ENCODE measurements at places on chromosomes 6 and 20.

DNA sequence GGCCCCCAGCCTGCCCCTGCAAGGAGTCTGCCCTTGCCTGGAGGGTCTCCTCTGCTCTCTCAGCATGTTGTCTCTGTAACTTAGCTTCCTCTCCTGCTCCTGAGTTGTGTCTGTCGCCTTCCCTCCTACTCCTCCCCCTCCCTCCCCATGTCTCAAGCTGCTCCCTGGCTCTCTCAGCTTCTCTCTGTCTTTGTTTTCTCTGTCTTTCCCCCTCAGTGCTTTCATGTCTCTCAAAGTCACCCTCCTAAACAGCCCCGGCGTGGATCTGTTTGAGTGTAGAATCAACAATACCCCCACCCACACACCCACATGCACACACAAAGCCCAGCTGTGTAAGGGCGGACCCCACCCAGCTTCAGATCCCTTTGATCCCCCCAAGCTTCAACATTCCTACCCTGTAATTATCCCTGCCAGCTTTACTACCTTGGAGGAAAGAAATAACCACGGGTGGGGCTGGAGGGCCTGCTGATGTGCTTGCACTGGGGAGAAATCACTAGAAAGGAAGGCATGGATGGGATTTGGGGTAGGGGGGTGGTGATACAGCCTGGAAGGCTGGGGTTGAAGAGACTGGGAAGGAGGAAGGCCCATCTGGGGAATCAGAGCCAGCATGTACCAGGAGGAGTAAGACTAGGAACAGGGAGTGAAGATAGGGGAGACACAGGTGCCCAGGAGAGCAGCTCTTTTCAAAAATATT is 1.0 kb upstream of the LY6G6D start:
- DNase-seq: no peak

- DNase-seq: no peak
Observed at GRCh38 chr6:3213334-3213695, 14.1 kb downstream of the TUBB2B start.

DNA sequence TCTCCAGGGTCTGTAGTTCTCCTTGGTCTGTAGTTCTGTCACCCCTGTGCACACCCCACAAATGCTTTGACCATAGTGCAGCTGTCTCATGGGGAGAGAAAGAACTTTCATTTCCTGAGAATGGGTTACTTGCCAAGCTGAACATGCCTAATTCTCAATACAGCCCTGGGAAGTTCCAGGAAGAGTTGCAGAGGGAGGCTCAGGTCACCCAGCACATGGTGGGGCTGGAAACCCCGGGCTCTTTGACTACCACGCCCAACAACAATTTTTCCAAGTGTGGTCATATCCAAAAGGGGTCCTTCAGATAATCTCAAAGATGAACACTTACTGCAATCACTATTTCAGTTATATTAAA is 2.2 kb upstream of the PTPRA start:
- no peak for DNase-seq

DNA sequence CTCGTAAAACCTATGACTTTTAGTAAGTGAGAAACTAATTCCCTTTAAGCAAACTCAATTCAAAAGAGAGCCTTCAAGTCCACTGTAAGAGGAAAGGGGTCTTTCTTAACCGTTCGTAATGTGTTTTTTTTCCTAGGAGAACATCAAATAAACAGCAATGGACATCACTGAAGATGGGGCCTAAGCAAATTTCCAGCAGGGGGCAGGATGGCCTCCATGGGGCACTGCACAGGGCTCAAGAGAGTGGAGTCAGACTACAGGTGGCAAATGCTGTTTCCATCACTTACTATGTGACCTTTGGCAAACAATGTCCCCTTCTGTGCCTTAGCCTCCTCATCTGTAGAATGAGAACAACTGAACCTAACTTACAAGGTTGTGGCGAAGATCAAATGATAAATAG is 88.7 kb downstream of the ARHGAP18 start:
- DNase-seq: no peak

DNA sequence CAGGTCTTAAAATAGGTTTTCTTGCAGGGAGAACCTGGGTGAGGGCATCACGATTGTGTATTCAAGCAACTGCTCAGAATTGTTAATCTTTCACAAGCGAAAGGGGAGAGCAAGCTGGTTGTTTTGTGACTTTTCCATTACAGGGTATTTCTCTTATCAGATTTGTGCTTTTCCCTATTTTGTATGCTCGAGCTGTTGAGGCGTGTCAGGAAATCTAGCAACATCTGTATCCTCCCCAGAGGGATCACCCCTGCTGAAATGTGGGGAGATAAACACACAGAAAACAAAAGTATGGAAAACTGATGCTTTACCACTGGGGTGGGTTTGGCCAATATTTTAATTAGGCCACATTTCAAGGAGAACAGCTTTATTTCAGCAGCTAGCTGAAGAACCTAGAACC is 187.0 kb downstream of the DTNBP1 start:
- no peak for DNase-seq

DNA sequence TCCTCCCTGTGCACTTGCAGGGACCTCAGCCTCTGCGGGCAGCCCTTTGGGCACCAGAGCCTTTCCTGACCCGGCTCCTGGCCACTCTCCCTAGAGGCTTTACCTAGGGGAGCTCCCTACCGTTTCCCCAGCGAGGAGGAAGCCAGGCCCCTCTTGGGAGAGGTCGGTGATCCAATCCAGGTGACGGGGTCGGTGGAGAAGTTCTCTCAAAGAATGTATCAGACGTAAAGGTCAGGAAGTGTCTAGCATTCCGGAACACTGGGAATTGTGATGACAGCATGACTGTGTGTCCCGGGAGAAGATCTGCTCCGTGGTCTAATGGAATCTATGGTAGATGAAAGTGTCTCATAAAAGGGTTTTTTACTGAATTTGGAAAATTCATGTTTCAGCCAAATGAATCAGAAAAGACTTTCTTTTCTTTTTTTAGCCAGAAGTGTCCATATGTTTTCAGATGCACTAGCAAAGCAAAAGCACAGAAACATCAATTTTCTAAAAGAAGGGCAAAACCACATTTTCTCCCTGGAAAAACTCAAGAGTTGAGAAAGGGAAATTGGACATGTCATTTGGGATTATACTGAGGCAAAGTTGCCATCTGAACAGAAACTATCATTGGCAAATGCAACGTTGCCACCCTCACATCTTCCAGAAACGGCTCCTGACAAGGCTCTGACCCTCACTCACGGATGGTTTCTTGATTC is 289.4 kb downstream of the THBS2 start:
- no peak for DNase-seq

GRCh38 chr6:155455766-155456165 is at the start of gene NOX3:
TSS of gene NOX3 (minus strand) at chr6:155455839. CDS start at chr6:155455800, 39 bp downstream.
- DNase-seq: peak; percentile 31

DNA sequence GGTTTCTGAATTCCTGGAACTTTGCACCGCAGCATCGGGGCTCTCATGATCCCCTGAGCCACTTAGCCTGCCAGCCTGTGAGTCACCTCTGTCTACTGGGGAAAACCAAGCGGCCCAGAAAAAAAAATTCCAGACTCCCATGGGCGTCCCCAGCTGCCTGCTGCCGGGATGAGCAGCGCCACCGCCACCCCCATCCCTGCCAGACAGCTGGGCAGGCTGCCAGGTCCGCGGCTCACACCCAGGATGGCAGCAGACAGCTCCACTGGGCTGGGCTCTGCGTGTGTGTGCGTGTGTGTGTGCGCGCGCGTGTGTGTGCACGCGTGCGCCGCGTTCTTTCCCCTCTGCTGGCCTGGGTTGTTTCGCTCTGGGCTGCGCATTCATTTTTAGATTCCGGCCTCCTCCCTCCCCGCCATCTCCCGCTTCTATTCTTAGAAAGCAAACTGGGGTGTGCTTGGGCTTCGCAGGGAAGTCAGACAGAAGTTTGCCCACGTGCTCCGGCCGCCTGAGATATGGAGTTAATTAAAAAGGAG is 38.9 kb upstream of the PMEPA1 start:
- DNase-seq: peak; percentile 88

DNA sequence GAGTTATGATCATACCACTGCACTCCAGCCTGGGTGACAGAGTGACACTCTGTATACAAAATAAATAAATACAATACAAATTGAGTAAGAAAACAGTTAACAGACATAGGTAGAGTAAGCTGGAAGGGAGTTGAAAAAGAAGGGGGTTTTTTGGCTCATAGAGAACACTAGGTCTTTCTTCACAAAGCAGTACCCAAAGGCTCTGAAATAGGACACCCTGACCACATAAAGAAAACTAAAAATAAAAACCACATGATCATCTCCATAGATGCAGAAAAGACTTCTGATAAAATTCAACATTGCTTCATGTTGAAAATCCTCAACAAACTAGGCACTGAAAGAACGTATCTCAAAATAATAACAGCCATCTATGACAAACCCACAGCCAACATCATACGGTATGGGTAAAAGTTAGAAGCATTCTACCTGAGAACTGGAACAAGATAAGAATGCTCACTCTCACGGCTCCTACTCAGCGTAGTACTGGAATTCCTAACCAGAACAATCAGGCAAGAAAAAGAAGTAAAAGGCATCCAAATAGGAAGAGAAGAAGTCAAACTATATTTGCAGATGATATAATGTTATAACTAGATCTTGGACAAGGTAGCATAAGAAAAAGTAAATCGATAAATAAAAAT is 48.6 kb downstream of the TOMM6 start:
- DNase-seq: no peak

DNA sequence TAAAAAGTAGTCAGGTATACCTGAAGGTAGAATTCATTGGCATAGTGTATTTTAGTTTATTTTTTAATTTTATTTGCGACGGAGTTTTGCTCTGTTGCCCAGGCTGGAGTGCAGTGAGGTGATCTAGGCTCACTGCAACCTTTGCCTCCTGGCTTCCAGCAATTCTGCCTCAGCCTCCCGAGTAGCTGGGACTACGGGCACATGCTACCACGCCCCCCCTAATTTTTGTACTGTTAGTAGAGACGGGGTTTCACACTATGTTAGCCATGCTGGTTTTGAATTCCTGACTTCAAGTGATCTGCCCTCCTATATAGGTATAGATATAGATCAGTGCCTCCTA is 102.8 kb upstream of the PRSS16 start:
- no peak for DNase-seq

DNA sequence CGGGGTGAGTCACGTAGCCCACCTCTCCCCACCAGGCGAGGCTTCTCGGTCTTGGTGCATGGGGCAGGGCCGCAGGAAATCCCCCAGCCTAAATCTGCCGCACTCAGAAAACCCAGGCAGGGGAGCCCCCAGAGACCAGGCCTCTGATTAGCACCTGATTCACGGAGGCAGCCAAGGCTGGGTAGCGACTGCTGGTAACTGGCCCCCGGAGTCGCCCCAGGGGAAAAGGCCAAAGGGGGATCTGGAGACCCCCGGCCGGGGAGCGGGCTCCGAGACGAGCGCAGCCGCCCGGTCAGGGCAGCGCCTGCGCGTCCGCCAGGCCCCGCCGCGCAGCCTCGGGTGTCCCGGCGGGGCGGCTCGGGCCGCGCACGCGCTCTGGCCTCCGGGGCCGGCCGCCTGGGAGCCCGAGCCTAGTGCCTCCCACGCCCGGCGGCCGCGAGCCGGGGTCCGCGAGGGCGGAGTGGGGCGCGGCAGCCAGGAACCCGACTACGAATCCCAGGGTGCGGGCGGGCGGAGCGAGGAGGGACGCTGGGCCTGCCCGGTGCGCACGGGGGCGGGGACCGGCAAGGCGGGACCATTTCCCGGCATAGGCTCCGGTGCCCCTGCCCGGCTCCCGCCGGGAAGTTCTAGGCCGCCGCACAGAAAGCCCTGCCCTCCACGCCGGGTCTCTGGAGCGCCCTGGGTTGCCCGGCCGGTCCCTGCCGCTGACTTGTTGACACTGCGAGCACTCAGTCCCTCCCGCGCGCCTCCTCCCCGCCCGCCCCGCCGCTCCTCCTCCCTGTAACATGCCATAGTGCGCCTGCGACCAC is at the start of gene DUSP22:
TSS of gene DUSP22 (plus strand) at position 791 of the 809 bp plus-strand sequence. CDS start 53 bp downstream, outside the sequence.
- peak; percentile 85 for DNase-seq

- no peak for DNase-seq
Observed at GRCh38 chr20:16262594-16262993, 310.7 kb downstream of the KIF16B start.

Data from LoVo (cell line).